ENCODE measurements at places on chromosomes 7 and 10. TPM values are rescaled to one million over a fixed set of nuclear protein-coding genes. Genes with fewer than 3 reads are reported as not detected.
A peak's percentile ranks its signal among the peaks of the same experiment; 100 is the strongest.

GRCh38 chr10:75205908-75206307 lies 4.7 kb upstream of the VDAC2 start:
- no peak for DNase-seq

GRCh38 chr10:98519841-98520240 lies 73.1 kb upstream of the HPS1 start:
- DNase-seq, result peak; percentile 22

DNA sequence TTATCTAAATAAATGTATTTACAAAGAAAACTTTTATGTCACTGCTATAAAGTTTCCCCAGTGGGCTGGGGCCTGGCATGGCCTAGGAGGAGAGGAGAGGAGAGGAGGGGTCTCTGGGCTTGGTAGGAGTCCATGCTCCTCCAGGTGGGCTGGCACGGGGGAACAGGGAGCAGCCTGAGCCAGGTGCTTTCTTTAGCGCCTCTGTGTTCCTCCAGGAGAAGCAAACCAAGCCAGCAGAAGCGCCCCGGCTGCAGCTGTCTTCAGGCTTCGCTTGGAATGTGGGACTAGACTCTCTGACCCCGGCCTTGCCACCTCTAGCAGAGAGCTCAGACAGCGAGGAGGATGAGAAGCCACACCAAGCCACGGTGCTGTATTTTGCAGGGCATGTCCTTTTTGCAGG lies 10.6 kb downstream of the CALHM2 start:
- DNase-seq, result no peak

Gene PLXDC2
- 35.3 TPM for polyA plus RNA-seq

Gene ATRNL1
- 0.85 TPM for polyA plus RNA-seq

GRCh38 chr7:38432080-38432479 lies 158.6 kb upstream of the TARP start:
- DNase-seq, result no peak

GRCh38 chr7:94890216-94890615 lies 17.2 kb upstream of the PPP1R9A start:
- DNase-seq, result peak; percentile 59

GRCh38 chr7:95794917-95795515 lies 22.7 kb downstream of the DYNC1I1 start:
- DNase-seq, result no peak

- DNase-seq, result no peak
These were observed 89.4 kb downstream of the C10orf90 start for GRCh38 chr10:126580873-126581647.

Gene YKT6
- polyA plus RNA-seq, result 70.1 TPM

- no peak for DNase-seq
These were observed 850.5 kb upstream of the POT1 start for GRCh38 chr7:125780153-125780552.

DNA sequence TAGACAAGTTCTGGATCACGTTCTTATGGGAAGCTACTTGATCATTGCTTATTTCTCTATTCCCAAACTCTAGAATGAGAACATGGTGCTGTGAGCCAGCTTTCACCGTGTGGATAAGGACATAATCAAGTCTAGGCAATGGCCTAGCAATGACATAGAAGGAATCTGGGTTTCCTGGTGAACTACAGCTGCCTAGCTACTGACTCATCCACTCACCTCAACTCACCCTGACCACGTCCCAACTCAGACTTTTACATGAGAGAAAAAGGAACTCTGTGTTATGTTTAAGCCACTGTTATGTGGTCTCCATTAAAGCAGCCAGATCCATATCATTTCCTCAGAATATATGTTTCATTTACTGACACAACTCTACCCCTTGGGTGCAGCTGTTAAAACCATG lies 18.8 kb upstream of the MET start:
- DNase-seq, result no peak

GRCh38 chr7:135977742-135978066 lies 545 bp upstream of the MTPN start:
- DNase-seq, result no peak

Gene NME8
- 0.41 TPM for polyA plus RNA-seq

DNA sequence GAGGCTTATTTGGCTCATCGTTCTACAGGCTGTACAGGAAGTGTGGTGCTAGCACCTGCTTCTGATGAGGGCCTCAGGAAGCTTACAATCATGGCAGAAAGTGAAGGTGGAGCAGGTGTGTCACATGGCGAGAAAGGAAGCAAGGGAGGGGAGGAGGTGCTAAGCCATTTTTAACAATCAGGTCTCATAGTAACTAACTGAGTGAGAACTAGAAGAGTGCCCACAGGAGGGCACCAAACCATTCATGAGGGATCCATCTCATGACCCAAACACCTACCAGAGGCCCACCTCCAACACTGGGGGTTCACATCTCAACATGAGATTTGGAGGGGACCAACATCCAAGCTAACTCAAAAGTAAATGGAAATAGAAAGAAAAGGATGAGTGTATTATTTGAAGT lies 78.1 kb downstream of the CXCL12 start:
- no peak for DNase-seq

- no peak for DNase-seq
These were observed 34.9 kb downstream of the MMRN2 start for GRCh38 chr10:86922553-86922961.

Measured in muscle of back (tissue), 13 donors.